ENCODE measurements at places on chromosomes 2 and 18.
A peak's percentile ranks its signal among the peaks of the same experiment; 100 is the strongest.

GRCh38 chr18:21483051-21483450, 117.5 kb downstream of the ESCO1 start:
- no peak for DNase-seq

DNA sequence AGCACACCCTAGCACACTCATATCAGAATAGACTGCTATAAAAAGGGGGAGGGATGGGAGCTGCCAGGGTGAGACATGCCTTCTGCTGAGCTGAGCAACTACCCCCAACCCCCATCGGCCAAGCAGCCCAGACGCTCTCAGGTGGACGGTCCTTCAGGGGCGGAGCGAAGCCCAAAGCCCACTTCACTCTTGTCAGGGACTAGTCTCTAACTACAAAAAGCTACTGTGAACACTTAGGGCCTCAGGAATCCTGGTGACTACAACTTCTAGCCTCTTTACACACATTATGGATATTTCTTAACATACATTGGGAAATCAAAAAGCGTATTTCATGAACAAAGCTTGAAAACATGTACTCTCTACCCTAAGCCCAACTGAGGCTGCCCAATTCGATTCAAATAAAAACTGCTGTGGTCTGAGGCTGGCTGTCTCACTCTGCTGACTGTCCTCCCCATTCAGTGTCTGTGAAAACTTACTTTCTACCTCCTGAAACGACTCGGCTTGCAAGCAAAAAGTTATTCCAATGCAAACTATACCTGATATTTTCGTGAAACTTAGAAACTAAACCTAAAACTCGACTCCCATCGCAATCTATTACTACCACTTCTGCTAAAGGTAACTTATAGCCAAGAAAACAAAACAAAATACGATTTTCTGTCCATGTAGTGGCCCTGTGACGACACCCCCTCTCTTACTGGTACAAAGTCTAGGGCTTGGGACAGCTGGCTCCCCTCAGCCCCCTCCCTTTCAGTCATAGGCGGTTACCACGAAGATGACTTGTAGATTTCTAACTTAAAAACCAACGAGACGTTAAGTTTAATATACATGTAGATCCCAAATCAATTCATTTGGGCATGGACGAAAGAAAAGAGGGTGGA, 1.2 kb downstream of the SERTAD2 start:
- peak; percentile 13 for DNase-seq

DNA sequence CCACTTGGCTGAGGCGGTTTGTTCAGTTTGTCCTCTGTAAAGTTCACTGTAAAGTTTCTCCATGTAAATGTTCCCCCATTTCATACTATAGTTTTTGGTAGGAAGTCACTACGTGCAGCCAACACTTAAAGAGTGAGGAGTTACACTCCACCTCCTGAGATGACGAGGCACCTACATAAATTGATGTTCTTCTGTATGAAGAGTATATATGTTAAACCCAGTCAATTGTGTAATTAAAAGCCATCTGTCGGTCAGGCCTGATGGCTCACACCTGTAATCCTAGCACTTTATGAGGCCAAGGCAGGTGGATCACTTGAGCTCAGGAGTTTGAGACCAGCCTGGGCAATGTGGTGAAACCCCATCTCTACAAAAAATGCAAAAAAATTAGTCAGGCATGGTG, 7.6 kb downstream of the PIGN start:
- DNase-seq = no peak

- no peak for DNase-seq
These were observed 95.2 kb downstream of the EPB41L5 start for GRCh38 chr2:120108049-120108448.

DNA sequence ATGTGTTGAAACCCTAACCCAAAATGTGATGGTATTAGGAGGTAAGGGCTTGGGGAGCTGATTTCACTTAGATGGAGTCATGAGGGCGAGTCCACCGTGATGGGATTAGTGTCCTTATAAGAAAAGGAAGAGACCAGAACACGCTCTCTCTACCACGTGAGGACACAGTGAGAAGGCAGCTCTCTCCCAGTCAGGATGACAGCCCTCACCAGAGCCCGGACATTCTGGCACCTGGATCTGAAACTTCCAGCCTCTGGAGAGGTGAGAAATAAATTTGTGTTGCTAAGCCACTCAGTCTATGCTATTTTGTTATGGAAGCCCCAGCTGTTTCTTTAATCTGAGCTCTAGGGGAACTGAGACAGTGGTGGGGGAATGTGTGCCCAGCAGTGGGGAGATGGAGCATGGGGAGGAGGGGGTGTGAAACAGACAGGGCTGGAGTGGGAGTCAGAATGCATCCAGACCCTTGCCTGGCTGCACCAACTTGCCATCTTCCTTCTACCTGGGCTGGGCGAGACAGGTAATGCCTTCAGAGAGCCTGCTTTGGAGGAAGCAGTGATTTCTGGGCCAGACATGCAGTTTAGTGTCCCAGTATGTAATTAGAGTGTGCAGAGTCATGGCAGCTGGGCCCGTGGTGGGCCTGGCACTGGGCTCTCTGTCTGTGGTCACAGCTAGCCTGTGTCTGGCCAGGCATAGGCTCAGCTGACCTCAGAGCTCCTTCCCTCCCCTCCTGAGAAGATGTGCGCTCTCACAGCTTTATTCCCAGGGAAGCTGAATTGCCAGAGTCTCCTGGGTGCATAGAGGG, 38.1 kb downstream of the RHOB start:
- no peak for DNase-seq

- no peak for DNase-seq
These were observed 549.9 kb upstream of the LRATD1 start for GRCh38 chr2:14082640-14083039.

- DNase-seq = no peak
These were observed 81.6 kb downstream of the SH3RF3 start for GRCh38 chr2:109210431-109211200.

GRCh38 chr2:48482313-48482712, 47.6 kb upstream of the STON1 start:
- no peak for DNase-seq

GRCh38 chr2:36163520-36164254, 191.9 kb upstream of the CRIM1 start:
- no peak for DNase-seq

DNA sequence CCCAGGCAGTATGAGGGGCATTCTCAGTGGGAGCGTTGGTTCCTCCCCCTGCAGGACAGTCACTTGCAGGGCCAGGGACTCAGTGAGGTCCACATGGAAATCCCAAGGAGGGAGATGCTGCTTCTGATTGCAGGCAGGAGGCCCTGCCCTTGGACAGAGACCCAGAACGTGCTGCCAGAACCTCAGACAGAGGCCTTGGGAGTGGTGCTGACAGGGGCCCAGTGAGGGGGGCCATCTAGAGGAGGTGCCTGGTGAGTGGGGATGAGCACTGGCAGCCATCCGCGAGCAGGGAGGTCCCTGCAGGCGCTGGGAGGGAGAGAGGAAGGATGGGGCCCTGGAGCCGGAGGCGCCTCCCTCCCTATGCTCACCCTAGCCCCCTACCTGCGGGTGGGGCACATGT, 133.1 kb downstream of the DYSF start:
- no peak for DNase-seq

DNA sequence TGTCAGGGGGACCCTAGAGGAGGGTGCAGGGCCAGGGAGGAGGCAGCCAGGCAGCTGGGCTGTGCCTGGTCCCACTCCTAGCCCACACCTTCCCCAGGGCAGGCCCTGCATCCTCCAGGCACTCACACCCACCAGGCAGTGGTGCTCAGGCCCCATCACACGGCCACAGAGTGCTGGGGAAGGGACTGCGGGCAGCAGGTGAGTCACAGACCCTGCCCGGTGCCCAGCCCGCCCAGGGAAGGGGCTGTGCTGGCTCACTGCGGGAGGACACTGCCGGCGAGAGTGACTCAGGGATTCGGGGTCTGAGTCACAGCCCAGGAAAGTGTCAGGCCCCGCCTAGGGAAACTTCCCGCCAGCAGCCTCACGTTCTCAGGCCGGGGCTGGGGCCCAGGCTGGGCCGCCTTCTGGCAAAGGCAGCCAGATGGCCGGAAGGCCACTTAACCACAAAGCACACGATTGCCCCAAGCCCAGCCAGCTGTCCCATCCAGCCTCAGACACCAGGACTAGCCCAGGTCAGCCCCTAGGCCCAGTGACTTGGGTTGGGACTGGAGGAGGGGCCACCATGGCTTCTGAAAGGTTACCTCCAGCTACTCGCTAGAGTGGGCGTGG, 42.2 kb downstream of the BIN1 start:
- peak; percentile 81 for DNase-seq

- DNase-seq = no peak
These were observed 70.0 kb upstream of the ATP5MC3 start for GRCh38 chr2:175251425-175252041.

DNA sequence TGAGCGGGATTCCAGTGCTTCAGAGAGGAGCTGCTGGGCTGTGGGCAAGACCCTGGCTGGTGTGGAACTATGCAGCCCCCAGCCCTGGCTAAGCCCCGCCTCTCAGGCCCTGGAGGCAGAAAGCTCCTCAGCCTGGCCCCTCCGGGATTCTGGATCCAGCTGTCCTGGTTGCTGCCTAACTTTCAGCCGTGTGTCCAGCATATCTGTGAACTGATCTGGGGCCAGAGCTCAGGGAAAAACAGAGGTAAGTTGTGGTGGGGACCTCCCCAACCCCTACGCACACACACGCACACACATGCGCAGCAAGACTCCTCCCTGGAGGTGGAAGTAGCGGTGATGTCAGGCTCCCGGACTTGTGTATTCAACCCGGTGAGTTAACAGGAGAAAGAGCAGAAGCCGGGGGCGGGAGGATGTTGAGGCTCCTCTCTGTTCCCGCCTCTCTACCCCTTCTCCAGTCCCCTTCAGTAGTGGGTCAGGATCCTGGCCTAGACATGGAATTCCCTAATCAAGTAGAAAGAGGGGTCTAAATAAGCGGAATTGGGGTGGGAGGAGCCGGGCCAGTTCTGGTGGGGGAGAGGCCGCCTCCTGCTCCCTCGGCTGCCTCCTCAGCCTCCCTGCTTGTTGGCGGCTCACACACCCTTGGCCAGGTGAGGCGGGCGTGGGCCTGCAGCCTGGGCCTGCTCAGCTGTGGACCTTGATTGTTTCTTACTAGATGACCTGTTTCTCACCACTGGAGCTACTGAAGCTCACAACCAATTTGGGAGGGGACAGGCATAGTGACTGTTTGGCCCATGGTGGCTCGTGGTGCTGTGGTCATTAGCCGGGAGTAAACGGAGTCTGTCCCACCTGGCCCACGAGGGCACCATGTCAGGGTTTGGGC, 33.4 kb downstream of the SIX2 start:
- no peak for DNase-seq

DNA sequence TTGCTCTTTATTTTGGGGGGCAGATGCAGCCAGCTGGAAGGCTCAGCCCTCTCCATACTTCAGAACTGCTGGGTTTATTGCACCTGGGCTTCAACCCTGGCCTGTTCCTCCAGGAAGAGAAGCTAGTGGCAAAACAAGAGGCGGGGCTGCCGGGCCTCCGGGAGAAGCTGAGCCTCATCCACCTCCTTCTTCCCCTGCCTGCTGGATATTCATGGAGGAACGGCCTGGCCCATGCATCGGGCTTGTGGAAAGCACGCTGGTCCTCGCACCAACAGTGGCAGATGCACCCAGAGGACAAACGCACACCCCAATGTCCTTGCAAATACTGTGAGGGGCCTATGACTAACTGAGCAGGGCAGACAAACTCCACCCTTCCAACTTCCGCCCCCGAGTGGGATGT, 30.6 kb downstream of the FAM178B start:
- no peak for DNase-seq

GRCh38 chr2:98518101-98518500, 73.4 kb downstream of the INPP4A start:
- peak; percentile 32 for DNase-seq

GRCh38 chr2:73291461-73292315, 1.7 kb downstream of the EGR4 start:
- DNase-seq = no peak

DNA sequence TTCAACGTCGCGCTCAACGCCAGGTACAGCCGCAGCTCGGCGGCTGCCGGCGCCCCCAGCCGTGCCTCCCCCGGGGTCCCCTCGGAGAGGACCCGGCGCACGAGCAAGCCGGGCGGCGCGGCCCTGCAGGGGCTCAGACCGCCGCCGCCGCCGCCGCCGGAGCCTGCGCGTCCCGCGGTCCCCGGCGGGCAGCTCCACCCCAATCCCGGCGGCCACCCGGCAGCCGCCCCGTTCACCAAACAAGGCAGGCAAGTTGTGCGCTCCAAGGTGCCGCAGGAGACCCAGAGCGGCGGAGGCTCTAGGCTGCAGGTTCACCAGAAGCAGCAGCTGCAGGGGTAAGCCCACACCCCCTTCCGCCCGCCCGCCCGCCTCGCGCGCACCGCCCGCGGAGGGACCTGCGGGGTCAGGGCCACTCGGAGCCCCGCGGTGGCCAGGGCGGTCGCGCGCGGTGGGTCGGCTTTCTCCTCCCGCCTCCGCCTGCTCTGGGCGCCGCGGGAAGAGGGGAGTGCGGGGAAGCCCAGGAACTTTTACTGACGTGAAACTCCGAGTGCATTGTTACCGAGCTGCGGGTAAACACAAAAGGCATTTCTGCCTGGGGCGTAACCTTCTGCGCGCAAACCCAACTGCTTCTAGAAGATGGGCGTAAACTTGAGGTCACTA, 861 bp downstream of the LTBP1 start:
- DNase-seq = peak; percentile 14

- DNase-seq = no peak
These were observed 118.4 kb upstream of the TMEM18 start for GRCh38 chr2:795531-796041.

DNA sequence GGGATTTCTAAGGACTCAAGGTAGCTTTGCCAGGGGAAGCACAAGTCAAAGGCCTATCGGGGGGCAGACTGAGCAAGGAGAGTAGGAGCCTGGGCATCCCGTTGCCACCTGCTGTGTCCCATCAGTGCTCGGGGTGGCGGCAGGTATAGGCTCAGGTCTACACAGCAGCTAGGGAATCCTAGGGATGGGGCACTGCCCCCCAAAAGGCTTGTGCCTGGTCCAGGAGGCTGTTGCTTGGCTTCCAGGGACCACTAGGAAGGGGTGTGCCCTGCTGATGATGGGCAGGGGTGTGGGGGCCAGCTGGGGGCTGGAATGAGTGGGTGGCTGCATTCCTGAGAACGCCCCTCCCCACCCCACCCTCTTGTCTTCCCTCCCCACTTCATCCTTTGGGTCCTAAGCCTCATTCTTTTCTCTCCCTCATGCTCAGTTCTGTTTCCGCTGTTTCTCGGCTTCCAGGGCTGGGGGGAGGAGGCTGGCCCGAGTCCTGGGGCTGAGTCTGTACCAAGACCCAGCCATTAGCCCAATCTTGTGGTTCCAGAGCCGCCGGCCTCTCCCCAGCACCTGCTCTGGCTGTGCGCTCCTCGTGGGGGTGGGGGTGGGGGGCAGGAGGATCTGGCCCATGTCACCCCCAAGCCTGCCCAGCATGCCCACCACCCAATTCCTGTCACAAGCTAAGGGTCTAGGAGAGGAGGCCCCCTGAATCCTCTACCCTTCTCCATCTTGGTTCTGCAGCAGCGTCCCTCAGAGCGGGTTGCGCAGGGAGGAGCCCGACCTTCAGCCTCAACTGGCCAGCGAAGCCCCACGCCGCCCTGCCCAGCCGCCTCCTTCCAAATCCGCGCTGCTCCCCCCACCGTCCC, 12.8 kb downstream of the SPEG start:
- no peak for DNase-seq

- no peak for DNase-seq
These were observed 223.8 kb downstream of the ATAD2B start for GRCh38 chr2:23703037-23703582.
